Stimulated activated CD8-positive, alpha-beta memory T cell treated with anti-CD3 and anti-CD28 coated beads, Interleukin-2, amount 100 ng/mL, for 48 hours (primary cell): ENCODE measurements at places on chromosomes 5 and 9.

DNA sequence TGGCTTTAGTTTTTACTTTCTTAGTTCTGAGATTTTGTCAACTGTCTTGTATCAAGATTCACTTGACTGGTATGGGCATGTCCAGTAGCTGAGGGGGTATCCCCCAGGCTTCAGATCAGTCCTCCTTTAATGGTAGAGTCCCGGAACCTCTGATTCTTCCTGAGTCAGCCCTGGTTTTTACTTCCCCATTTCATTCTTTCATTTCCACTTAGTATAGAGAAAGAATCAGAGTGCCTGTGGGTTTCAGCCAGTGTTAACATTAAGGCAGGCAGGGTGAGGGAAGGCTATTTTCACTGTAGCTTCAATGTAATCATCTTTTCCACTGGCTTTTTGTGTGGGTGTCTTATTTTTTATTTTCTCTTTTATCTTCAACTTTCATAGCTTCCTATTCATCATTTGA is 8.3 kb upstream of the COMMD10 start:
- DNase-seq = no peak

GRCh38 chr5:151694035-151694485 is 7.3 kb upstream of the SPARC start:
- DNase-seq = no peak

DNA sequence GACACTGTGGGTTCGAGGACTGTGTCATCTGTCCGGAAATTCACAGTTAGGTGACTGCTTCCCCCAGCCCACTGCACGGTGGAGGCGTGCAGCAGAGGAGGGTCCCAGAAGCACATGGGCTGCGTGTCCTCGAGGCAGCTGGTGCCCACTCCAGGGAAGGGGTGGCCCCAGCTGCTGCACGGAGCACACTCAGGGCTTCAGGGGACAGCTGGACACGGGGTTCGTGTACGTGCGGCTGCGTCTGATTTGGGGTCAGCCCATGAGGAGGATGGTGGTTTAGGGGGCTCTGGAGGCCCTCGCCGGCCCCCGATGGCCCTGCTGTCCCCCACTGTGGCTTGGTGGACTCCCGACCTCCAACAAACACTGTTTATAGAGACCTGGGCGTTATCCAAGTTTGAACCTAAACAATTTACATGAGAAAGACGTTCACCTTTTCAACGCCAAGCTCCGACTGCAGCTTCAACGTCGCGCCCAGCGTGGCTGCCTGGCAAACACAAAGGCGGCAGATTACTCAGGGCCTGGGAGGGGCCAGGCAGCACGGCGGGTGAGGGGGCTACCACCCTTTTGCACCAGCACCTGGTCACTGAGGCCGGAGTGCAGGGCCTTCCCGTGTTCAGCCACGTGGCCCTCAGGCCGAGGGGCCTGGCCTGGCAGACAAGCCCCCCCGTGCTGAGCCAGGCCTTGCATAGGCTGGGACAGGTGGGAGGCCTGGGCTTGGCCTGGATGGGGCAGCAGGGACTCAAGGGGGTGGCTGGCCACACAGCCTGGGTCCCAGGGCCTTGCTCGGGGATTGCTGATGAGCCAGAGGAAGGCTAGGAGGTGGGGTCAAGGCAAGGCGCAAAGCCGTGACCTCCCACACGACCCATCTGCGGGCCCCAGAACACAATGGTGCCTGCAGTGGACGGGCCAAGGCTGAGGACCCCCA is 55.2 kb downstream of the EXD3 start:
- no peak for DNase-seq

GRCh38 chr5:63011158-63011557 is 432.5 kb downstream of the LRRC70 start:
- no peak for DNase-seq

DNA sequence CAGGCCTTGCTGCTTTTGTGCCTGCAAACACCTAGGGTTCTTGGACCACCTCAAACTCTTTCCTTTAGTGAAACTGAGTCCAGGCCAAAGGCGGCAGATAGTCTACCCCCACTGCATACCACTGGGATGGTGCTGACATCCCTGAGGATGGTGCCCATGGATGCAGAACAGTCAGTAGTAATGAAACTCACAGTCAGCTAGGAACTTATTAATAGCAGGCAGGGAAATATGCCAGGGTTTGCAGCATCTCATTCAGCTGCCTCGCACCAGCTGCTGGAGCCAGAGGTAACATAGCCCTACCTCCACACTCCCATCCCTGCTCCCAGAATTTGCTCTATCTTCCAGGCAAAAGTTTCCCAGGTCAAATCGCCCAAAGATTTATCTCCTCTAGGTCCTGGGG is 189.1 kb downstream of the SREK1 start:
- no peak for DNase-seq

GRCh38 chr5:107808671-107809137 is 138.0 kb upstream of the EFNA5 start:
- no peak for DNase-seq

- no peak for DNase-seq
These were observed 6.4 kb downstream of the ADAMTS6 start for GRCh38 chr5:65475336-65475735.

- no peak for DNase-seq
These were observed 156.2 kb downstream of the MED10 start for GRCh38 chr5:6222121-6222520.

- DNase-seq = no peak
These were observed 142.2 kb upstream of the MAP3K1 start for GRCh38 chr5:56673171-56673570.

GRCh38 chr5:77743181-77743580 is 33.0 kb downstream of the TBCA start:
- no peak for DNase-seq

DNA sequence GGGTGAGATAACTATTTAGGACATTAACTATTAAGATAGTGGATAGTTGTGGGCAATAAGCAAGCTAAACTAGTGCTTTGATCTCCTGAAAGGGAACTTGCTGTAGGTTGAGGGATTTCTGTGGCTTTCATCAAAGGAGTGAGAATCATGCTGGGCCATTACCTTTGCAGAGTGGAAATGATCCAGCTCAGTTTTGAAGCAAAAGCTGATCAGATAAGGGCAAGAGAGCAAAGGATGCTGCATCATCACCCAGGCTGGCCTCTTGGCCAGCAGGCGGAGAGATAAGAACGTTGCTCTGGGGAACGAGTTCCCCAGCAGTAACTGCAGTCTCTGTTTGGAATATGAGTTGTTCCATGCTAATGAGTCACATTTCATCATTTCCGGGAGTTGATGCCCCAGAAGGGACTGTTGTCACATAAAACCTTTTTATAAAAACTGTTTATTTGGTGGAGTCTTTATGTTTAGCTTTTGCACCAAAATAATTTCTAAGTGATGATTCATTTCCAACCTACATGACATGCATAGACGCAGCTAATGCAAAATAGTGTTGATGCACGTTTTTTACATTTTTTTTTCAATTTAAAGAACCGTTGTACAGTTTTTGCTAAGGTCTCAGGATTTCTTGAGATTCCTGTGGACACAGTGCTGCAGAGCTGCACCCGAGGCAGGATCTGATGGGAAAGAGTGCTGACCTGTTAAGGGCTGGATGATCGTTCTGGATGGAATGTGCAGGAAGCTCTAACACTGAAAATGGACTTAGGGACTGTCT is 99.3 kb downstream of the ACTBL2 start:
- no peak for DNase-seq

DNA sequence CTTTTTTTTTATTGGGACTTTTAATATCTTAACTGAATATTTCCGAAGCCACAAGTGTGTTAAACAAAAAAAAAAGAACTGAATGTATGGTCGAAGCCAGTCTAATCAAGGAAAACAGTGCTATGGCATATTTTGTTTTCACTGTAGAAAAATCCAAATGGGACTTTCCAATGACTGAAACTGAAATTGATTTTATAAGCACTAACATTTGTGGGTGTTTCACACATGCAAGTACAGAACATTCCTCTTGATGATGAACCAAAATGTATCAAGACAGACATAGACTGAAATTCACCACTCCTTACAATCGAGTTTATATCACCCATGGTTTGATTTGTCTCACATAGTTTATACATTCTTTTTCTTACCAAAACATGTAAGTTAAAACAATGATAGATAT is 1026.8 kb downstream of the CDH18 start:
- no peak for DNase-seq

DNA sequence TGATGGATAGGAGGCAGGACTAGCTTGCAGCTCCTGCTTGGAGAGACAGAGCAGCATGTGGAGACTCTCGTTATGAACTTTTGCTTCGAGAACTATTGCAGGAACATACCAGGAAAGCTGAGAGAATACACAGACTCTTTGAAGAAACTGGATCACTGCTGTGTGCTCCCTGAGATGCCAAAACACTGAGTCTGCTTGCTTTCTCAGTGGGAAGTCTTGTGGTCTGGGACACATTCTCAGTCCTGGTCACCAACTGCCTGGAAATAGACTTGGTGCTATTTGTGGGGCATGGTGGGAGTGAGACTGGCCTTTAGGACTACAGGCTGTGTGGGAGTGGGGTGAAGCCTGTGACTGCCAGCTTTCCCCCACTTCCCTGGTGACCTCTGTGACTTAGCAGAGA is 252.6 kb downstream of the MED10 start:
- no peak for DNase-seq

DNA sequence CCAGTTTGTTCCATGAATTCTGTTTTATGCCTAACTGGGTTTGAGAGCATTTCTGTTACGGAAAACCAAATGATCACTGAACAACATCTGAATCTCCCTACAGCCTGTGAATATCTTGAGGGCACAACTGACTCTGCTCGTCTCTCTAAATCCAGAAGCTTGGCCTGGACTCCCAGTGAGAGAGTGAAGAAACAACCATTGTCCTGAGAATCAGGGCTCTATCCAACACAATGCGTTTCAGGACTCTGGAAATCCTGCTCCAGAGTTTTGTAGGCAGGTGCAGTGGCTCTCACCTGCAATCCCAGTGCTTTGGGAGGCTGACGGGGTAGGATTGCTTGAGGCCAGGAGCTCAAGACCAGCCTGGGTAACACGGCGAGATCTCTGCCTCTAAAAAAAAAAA is 7.8 kb upstream of the MVB12B start:
- DNase-seq = no peak

GRCh38 chr9:121684381-121685145 is 33.1 kb downstream of the DAB2IP start:
- peak; percentile 29 for DNase-seq

DNA sequence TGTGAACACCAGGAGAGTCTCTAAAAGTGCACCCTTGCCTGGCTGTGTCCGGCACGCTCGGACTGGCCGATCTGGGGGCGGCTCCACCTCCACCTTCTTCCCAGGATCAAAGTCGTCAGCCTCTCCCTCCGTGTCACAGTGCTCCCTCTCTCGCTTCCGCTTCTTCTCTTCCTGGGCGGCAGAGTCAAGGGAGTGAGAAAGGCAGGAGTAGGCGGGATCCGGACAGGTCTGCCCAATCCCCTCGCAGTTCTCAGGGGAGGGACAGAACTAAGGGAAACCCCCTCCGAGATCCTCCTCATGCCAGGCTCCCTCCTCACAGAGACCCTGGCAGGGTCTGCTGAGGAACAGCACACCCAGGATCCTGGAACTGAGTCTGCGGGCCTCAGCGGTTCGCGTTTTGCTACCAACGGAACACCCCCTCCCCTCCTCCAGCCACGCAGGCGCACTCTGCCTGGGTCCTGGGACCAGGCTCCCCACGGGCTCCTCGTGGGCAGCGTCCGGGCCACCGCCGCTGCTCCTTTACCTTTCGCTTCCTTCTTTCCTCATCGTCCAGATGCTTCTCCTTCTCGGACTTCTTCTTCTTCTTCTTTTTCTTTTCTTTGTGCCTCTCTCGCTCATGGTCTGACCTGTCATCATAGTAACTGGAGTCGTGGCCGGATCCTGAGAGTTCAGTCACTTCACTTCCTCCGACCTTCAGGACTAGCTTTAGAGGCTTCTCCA is 1.3 kb downstream of the BRD9 start:
- no peak for DNase-seq

- DNase-seq = no peak
These were observed 1.6 kb downstream of the NACC2 start for GRCh38 chr9:136093346-136093986.

DNA sequence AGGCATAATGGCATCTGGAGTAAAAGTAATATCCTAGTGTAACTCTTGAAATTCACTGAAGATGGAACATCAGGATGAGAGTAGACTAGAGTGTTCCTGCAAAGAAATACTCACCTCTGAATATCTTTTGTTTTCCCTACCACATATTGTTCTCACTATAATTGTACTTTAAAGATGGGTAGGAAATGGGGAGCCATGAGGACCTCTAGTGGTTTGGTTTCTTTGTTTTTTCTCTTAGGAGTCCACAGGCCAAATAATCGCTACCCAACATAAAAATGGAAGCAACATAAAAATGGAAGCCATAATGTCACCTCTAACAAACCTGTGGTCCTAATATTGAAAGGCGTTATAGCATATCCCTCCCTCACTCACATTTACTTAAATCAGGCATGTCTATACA is 2375.8 kb downstream of the MAT2B start:
- no peak for DNase-seq

- no peak for DNase-seq
These were observed 22.8 kb downstream of the HMCN2 start for GRCh38 chr9:130288393-130288792.

DNA sequence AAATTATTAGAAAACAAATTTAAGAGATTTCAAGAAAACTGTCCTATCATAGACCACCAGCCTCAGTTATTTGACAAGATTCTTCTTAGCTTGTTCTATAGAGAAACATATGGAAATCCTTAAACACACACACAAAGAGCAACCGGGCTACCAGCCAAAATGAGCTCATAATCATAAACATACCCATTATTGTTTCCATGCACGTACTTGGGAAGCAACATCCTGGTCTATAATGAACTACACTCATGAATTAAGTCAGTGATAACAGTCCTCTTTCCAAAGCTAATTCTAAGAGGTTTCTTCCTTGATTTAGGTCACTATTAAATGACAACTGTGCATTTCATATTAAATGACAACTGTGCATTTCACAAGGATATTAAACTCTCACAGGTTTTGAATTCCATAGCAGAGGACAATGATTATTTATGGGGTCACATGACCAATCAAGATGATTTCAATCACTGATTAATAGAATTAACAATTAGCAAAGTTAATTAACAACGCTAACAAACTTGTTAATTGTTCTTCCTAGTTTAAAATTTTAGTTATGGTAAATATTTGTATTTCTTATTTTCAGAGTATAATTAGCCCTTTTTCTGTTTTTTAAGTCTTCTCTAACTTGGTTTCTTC is 77.0 kb downstream of the OXCT1 start:
- no peak for DNase-seq

GRCh38 chr9:116674210-116674980 is 12.7 kb upstream of the TRIM32 start:
- DNase-seq = no peak

- DNase-seq = peak; percentile 66
These were observed 27.9 kb downstream of the USP20 start for GRCh38 chr9:129863059-129863690.

GRCh38 chr9:86839522-86839921 is 107.8 kb downstream of the GAS1 start:
- DNase-seq = no peak

- DNase-seq = no peak
These were observed 369.5 kb downstream of the PRELID2 start for GRCh38 chr5:145465474-145466263.

- DNase-seq = no peak
These were observed 43.9 kb downstream of the FYB1 start for GRCh38 chr5:39175273-39175955.

GRCh38 chr9:22241611-22242010 is 205.0 kb upstream of the DMRTA1 start:
- no peak for DNase-seq
